ENCODE measurements at places on chromosomes 3 and 15.

GRCh38 chr15:45110256-45110820 is 3.6 kb downstream of the DUOX2 start:
- DNase-seq, result no peak

DNA sequence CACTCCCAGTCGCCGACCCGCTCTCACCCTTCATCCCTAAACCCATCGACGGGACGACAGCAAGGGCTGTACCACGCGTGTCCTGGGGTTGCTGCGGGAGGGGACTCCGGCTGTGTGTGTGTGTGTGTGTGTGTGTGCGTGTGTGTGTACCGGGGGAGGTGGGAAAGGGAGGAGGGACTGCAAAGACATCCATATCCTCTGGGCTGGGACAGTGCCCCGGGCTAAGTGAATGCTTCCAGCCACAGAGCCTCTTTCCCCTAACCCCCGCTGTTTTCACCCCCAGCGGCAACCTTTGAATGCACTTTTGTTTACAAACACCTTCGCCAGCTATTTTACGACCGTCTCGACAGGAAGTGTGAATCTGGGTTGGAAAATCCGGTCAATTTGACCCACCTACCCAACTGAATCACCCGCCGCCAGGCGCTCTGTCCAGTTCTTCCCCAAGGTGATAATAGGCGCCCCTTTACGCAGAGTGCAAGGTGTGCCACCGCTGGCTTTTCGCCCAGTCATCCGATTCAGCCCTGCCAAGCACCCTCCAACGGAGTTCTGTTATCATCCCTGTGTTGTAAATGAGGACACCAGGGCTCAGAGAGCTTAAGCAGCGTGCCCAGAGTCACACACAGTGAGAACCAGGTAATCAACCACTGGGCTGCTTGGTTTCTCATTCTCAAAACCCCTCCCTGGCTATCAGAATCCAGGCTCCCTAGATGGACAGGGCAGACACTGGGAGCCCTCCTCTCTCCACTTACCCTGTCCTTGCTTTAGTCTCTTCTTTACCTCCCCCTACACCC is 739 bp upstream of the AMOTL2 start:
- no peak for DNase-seq

GRCh38 chr3:19898721-19899120 is 35.3 kb downstream of the EFHB start:
- no peak for DNase-seq

DNA sequence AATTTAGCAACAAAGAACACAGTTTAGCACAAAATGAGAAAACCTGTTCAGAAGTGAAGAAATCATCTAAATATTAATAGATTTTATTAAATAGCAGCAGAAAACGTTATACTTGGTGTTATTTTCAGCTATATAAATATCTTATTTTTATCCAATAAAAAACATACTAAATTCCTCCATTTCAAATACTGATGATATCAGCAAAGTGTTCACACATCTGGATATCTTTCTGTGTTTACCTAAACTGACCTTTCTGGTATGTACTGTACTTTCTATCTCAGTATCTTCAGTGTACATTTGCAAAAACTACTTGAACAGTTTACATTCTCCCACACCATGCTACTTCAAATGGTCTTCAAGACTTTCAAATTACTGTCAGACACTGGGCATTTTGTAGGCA is 179.9 kb downstream of the ZBTB20 start:
- no peak for DNase-seq

GRCh38 chr3:130969621-130970020 is 57.0 kb downstream of the ASTE1 start:
- no peak for DNase-seq

- DNase-seq, result no peak
These were observed 22.7 kb downstream of the IRAK2 start for GRCh38 chr3:10187290-10187876.

DNA sequence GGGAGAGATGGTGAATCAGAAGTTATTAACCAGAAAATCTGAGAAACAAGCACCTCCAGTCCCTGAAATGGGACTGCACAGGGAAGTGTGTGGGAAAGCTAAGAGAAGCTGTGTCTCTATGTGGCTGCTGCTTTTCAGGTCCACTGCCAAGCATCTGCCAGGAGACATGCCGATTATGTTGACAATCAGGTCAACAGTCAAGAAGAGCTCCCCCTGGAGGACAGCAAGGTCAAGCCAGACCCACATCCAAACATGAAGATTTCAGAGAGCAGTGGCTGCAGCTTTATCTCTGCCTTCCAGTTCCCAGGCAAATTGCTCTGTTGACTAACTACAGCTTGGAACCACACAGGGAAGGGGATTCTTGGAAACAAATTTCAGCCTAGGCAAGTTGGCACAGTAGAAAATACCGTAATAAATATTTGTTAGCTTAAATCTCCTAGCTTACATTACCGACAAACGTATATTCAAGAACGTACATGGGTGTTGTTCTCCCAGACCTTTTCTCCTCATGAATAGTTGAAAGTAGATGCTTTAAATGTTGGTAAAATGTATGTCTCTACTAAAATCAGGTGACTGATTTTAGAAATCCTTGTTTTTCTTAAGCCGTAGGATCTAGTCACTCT is 394.5 kb upstream of the RARB start:
- DNase-seq, result peak; percentile 10

DNA sequence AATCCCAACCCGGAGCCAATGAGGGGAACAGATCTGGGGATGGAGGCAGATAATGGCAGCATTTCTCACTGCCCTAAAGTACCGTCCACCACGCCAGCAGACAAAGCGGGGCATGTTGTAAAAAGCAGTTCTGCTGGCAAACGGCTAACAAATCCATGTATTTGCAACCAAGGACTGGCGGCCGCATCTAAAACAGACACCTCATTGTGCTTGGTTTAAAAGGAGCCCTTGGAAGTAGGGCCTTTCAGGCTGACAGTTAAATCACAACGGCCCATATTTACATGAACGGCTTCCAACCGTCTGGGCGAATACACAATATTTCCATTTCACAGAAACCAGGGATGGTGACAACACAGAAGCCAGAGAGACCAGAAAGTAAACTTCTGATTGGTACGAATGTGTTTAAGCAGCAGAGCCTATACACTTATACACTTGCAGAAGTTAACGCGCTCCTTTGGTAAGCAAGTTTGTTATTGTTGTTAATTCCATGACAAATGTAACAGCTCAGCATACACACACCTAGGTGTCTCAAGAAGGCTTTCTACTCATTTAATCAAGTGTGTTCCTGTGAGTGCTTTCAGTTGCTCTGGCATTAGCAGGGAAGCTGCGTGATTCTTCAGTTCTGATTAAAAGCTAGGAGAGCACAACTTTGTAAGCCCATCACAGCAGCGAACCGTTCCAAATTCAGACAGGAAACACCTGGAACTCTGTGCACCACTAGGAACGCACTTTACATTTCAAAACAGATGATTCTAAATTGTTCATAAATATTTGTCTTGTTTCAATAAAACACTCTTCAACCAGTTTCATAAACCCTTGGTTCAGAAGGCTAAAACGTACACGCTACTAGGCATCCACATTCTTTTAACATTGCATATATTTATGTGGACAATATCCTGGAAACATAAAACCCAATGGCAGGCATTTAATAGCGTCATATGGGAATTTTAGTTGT is 112.9 kb downstream of the PDZRN3 start:
- no peak for DNase-seq

DNA sequence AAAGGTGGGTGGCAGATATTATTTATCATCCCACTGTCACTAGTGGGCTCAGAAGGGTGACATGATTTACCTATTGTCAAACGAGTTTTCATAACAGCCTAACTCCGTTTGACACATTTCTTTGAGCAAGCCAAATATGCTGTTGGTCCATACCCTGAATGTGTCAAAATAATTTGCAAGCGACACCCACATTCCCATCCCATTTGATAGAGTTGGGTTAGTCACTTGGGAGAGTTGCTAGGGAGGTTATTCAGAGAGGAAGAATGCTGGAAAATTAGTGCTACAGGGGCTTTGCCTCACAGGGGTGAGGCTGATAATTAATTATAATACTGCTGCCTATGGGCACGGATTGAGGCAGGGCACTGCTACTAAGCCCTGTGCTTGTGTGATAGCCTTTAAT is 98.5 kb upstream of the FHIT start:
- DNase-seq, result no peak

DNA sequence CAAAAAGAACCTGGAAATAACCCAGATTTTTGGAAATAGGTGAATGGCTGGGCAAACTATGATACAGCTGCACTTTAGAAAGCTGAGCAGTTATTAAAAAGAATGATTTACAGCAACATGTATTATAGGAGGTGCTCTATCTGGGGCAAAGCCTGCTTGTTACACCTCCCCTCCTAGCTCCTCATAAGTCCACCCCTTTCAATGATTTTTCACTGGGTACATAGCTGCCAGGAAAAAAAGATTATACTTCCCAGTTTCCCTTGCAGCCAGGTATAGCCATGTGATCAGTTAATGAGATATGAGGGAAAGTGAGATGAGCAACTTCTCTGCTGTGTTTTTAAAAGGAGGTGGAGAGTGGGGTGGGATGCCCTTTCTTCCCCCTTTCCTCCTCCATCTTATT is 97.7 kb downstream of the CHST2 start:
- no peak for DNase-seq

DNA sequence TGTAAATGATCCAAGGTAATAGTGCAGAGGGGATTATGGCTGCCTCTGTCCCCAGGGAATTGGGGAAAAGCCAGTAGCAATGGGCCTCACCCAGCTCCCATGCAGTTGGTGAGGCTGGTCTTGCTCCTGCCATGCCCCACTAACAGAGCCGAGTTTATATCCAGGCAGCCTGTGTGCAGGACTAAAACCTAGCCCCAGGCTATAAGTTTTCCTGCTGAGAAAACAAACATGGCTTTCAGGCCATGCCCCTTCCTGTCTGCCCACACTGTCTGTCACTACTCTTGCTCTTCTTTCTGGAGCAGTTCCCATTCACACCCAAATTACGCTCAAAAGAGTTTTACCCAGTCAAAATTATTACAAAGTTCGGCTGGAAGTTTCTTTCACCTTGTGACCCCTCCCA is 73.5 kb upstream of the SPATA16 start:
- DNase-seq, result no peak

GRCh38 chr15:52733696-52734255 is 54.6 kb upstream of the ATOSA start:
- no peak for DNase-seq

DNA sequence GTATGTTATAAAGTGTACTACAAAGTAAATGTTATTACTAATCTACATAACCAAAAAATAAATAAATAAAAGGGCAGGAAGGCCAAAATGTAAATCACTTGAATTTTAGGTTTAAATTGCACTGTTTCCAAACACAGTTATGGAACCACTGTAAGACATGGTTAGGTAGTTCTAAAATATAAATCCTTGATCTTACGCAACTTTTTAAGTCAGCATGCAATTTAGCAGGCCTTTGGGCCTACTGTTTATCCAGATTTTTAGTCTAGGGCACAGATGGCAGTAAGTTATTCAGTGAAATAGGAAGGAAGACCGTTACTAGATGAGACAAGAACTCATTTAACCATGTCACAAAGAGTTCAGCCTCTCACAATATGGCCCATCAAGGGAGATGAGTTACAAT is 187.4 kb upstream of the SLC2A2 start:
- no peak for DNase-seq

- DNase-seq, result no peak
These were observed 9.1 kb upstream of the FOXB1 start for GRCh38 chr15:59994888-59995557.

DNA sequence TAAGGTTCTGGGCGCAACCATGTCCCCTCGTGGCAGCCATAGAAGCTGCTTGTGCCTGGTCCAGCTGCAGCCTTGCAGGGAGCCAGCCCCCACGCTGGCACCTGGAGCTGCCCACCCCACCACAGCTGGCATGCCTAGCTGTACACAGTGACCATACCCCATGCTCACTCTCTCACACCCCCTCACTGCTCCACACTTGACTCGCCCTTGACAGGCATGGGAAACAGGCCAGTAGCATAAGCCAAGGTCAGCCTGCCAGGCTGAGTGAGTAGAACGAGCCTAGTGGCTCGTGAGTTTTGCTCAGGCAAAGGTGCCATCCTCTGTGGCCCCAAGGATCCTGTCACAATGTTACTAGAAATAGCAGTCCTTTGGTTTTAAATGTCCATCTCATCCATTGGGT is 52.7 kb upstream of the CADM2 start:
- DNase-seq, result no peak

- DNase-seq, result no peak
These were observed 27.0 kb upstream of the ANKDD1A start for GRCh38 chr15:64884679-64885078.

DNA sequence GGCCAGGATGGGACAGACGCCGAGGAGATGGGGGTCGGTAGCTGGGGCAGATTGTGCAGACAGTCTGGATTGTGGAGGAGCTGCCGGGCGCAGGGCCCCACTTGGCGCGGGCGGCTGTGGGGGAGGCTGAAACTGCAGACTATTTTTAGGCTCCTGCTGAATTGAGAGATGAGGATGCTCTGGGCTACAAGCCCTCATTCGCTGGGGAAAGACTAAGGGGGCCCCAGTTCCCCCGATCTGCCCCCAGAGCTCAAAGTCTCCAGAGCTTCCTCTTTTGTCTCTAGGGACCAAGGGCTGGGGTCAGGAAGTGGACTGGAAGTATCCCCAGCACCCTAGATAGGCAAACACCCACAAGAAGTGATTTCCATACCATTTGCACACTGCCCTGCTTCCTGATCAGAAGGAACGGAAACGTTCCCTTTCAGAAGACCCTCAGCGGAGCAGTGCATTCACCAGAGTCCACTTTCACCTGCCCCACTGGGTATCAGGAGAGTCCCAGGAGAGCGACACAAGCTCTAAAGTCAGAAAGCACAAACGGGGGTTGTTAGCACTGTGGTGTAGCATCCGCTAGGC is 29.7 kb downstream of the SEMA7A start:
- DNase-seq, result peak; percentile 33

DNA sequence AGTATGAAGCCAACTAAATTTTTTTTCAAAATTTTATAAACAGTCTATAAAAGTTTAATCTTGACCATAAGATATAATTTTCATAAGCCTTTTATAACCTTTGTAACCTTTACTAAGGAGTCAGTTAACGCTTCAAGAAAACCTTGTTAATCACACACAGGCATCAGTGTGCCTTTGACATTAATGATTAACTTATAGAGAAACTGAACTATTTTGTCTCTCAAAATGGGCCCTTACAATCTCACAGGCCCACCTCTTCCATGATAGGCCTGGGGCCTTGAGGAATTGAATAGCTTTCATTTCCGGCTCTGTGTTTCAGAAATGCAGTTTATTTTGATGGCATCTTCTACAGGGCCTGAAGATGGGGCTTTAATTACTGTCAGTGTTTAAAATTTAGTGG is 70.1 kb downstream of the CD200 start:
- DNase-seq, result no peak

- no peak for DNase-seq
These were observed 141.9 kb upstream of the CCDC54 start for GRCh38 chr3:107235193-107235927.

DNA sequence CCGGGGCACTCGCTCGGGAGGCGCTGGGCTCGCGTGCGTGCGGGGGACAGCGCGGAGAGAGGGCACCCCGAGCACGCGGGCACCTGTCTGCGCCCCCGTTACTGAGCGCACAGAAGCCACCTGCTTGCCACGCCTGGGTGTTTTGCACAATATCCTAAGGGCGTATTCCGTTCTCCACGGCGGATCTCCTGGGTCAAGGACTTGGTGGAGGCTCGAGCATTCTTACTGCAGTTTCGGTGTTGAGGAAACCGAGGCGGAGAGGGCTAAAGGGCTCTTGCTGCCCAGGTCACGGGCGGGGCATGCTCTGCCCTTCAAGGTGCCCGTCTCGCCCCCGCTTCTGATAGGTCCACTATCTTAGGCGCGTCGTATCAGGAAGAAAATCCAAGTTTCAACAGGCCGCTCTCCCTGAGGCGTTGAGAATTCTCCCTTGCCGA is 526 bp downstream of the GPD1L start:
- DNase-seq, result no peak

GRCh38 chr3:185067173-185067572 is 85.7 kb downstream of the C3orf70 start:
- DNase-seq, result no peak

GRCh38 chr15:56981160-56981559 is 62.7 kb downstream of the TCF12 start:
- DNase-seq, result no peak
